ENCODE measurements at places on chromosomes 6 and 20. TPM values are rescaled to one million over a fixed set of nuclear protein-coding genes. Genes with fewer than 3 reads are reported as not detected.

DNA sequence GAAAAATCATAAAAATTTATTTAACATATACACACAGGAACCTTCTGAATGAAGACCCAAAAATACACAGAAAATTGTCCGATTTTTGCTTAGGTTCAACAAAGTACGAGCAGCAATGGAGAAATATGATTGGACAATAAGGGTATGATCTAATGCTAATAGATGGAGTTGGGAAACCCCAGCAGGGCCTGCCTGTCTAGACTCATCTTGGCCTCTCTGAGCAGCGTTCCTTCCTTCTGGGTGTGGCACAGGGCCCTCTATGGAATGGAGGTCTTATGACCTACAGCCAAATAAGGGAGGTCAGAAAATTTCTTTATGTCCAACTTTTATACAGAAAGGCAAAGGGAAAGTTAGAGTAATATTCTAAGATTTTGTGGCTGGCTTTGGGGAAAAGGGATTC is 27.7 kb upstream of the ENPP4 start:
- H3K27ac ChIP-seq = no peak overlapping the region
- H3K4me3 ChIP-seq = no peak overlapping the region
- H3K27me3 ChIP-seq = no peaks in the 10 kb centered on the region
- H3K4me1 ChIP-seq = no peaks in the 10 kb centered on the region

DNA sequence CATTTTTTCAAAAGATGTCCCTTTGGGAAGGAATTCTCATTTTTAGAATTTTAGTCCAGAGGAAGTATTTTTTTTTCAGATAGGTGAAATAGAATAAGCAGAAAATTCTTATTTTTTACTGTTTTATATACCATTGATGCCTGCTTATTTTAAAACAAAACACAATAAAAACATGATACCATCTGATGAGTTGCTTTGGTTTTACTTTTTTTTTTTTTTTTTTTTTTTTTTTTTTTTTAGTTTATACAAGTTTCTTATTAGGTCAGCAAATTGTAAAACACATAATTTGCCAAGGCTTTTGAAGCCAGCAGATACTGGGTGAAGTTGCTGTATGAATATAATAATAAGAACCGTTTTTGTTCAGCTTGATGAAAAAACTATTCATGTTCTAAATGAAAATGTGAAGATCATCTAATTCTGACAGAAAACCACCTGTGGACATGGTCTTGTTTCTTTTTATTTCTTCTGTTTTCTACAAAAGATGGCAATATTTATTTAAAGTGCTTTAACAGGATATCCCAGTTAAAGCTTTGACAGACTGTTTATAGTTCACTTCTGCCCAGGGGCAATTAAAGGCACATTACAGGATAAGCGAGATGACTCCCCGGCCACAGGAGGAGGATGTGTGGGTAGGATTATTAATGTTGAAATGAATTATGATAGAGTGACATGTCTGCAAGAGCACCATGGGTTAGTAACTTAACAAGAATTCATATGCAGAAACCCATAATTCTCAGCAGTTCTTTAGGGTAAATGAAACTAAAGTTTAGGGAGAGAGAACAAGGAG is 31.1 kb downstream of the MYB start:
- no peak overlapping the region for H3K27ac ChIP-seq
- DNase-seq = no peak
- H3K4me1 ChIP-seq = no peaks in the 10 kb centered on the region
- H3K27me3 ChIP-seq = no peaks in the 10 kb centered on the region

- H3K27ac ChIP-seq = peak overlapping the region; percentile 6
- peak; percentile 62 for DNase-seq
- no peak overlapping the region for H3K4me3 ChIP-seq
- H3K4me1 ChIP-seq = peaks cover 14% of the 10 kb centered on the region
- H3K36me3 ChIP-seq = no peaks in the 10 kb centered on the region
These were observed 8.1 kb upstream of the ATXN1 start for GRCh38 chr6:16769131-16769985.

- H3K27ac ChIP-seq = peak overlapping the region; percentile 96
- peaks cover 13% of the 10 kb centered on the region for H3K4me1 ChIP-seq
These were observed 1.1 kb downstream of the DDAH2 start for GRCh38 chr6:31727717-31728671.

GRCh38 chr6:84773431-84774156 is 9.2 kb upstream of the TBX18 start:
- no peak for DNase-seq
- no peak overlapping the region for H3K27ac ChIP-seq
- H3K36me3 ChIP-seq = no peaks in the 10 kb centered on the region

DNA sequence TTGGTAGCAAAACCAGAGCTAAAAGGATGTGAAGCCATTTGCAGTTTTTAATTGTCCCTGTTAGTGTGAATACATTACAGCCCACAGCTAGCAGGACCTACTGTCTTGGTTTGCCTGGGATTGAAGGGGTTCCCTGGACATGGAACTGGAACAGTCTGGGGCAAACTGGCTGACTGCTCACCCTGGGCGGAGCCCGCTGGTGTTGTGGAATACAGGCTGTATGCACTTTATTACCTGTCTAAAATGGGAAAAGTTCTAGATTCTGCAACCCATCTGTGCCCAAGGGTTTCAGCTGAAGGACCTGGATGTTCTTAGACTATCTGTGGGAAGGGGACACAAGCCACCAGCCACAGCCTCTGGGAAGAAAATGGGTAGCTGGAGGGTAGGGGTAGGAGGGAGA is 12.2 kb upstream of the CDKN1A start:
- no peaks in the 10 kb centered on the region for H3K27me3 ChIP-seq
- DNase-seq = no peak
- no peak overlapping the region for H3K4me3 ChIP-seq
- H3K27ac ChIP-seq = no peak overlapping the region

GRCh38 chr20:47319517-47320252 is 36.8 kb downstream of the ZMYND8 start:
- DNase-seq = peak; percentile 78
- no peaks in the 10 kb centered on the region for H3K27me3 ChIP-seq
- H3K36me3 ChIP-seq = no peaks in the 10 kb centered on the region
- no peak overlapping the region for H3K4me3 ChIP-seq
- H3K4me1 ChIP-seq = peaks cover 44% of the 10 kb centered on the region

The BMP6 gene
- 2.1 TPM for total RNA-seq

All from colonic mucosa (tissue), 4 donors.